ENCODE measurements at places on chromosomes 7 and 10.

GRCh38 chr10:92213049-92213448 is 77.8 kb downstream of the CPEB3 start:
- no peak for DNase-seq

GRCh38 chr10:126101325-126101724 is 205.0 kb downstream of the FANK1 start:
- no peak for DNase-seq

DNA sequence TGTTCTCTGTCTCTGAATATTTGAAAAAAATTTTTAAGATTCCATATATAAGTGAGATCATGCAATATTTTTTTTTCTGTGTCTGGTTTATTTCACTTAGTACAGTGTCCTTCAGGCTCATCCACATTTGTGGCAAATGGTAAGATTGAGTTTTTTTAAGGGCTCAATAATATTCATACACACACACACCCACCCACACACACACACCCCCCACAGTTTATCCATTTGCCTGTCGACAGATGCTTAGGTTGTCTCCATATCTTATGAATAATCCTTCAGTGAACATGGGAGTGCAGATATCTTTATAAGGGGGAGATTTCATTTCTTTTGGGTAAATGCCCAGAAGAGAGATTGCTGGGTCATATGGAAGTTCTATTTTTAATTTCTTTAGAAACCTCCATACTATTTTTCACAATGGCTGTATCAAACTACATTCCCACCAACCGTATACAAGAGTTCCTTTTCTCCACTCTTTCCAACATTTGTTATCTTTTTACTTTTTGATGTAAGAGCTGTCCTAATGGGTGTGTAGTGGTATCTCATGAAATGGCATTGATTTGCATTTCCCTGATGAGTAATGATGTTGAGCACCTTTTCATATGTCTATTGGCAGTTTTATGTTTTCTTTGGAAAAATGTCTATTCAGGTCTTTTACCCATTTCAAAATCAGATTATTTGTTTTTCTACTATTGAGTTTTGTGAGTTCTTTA is 35.0 kb downstream of the AUTS2 start:
- DNase-seq, result no peak

GRCh38 chr10:121594623-121595350 is 3.5 kb downstream of the FGFR2 start:
- no peak for DNase-seq

GRCh38 chr10:25692761-25693160 is 241.3 kb upstream of the MYO3A start:
- DNase-seq, result no peak

Data from stimulated activated CD4-positive, alpha-beta T cell treated with anti-CD3 and anti-CD28 coated beads, Interleukin-4, amount 100 ng/mL, for 24 hours (primary cell).